ENCODE measurements at places on chromosomes 1 and 21.

DNA sequence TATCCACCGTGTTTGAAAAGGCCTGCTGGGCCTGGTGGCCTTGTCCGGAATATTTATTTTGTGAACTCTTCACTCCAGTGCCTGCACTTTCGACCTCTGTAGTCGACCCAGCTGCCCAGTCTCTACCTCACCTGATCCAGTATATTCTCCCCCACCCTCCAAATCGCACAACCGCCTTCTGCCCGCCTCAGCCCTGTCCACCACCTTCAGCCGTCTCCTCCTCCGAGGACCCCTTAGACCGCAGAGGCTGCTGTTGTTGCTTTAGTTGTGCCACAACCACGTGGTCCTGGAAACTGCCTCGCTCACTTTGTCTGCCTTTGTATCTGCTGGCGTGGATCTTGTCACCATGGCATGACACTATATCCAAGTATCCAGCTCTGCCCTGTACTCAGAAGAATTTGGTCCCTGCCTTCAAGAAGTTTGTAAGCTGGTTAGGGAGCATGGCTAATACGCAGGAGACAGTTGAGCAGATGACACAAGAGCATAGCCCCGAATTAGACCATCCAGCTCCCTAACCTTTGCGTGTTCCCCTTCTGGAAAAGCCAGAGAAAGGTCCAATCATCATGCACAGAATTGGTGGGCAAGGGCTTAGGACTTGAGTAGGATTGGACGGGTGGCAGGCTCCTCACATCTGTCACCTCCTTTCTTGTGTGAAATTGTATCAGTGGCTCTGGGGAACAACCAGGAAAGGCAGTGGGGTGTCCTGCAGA is 1.5 kb downstream of the PHGDH start:
- no peak for DNase-seq

GRCh38 chr1:156616463-156616862 is 2.8 kb upstream of the HAPLN2 start:
- DNase-seq = peak; percentile 47

- no peak for DNase-seq
Observed at GRCh38 chr1:29706936-29707335, 470.6 kb downstream of the PTPRU start.

- peak; percentile 79 for DNase-seq
Observed at GRCh38 chr1:181112071-181112929, 23.8 kb downstream of the IER5 start.

GRCh38 chr1:114290341-114290740 is 136.7 kb upstream of the SYT6 start:
- no peak for DNase-seq

GRCh38 chr1:185741551-185741950 is 7.4 kb downstream of the HMCN1 start:
- no peak for DNase-seq

DNA sequence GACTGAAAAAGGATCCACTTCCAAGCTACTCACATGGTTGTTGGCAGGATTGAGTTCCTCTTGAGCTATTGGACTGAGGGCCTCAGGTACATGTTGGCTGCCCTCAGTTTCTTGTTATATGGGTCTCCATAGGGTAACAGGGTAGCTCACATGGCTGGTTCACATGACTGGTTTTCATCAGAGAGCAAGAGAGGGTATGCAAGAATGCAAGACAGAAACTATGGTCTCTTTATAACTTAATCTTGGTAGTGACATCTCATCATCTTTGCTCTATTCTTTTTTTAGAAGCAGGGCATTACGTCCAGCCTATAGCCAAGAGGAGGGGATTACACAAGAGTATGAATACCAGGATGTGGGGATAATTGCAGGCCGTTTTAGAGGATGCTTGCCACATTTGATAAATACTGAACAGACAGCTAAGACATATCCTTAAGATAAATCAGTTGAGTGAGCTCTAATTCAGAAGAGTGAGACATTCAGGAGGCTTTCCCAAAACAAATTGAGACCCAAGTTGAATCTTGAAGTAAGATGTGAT is 100.2 kb downstream of the HMCN1 start:
- DNase-seq = no peak

DNA sequence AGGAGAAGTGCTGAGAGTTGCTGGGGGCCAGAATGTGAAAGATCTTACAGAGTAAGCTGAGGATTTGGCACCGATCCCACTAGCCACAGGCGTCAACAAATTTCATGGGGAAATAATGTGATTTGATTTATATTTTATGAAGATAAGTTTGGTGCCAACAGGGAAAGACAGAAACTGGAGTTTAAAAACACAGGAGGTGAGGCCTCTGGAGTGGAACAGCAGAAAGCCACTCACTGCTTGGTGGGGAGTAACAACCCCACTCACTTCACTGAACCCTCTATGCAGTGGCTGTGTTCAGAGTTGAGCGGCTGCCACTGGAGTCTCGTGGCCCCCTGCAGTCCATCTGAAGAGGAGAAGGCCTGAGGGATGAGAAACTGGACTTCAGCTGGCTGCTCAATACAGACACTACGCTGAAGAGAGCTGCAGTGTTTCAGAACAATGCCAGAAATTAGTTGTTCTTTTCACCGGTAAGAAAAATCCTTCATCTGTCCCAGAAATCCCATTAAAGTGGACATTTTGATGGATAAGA is 48.0 kb upstream of the RXRG start:
- no peak for DNase-seq

- no peak for DNase-seq
Observed at GRCh38 chr1:99534638-99534930, 111.3 kb upstream of the PALMD start.

DNA sequence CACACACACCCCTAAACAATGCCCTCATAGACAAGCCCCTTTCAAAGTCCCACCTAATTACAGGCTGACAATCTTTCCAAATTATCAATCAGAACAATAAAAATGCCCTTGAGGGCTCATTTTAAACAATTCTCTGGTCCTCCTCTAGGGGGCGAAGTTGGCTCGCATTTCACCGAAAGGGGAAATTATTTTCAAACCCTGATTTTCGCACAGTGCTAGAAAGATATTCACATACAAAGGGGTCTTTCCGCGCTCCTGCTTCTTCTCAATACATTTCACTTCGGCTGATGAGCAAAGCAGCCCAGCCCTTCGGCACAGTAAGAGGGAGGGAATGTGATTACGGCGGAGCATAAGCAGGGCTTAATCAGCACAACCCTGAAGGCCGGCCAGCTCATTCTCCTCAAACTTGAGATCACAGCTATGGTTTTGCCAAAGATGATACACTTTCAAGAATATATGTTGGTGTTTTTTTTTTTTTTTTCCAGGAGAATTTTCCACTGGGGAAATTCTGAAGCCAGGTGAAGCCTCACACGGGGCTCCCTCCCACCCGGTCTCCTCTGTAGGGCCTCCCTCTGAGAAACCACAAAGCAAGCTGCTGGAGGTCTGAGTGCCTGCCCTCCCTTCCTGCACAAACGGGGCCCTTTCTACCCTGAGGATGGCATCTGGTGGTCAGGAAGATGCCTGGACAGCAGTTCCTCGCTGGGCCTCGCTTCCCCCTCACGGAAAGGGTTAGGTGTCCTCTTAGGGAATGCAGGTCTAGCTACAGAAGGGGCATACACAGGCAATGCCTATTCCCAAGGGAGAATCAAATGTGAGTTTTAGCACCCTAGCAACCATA is 66.9 kb downstream of the GNG12 start:
- peak; percentile 65 for DNase-seq

GRCh38 chr1:197200272-197200899 is 53.9 kb upstream of the ASPM start:
- peak; percentile 43 for DNase-seq

- DNase-seq = no peak
Observed at GRCh38 chr1:30242168-30242567, 481.2 kb downstream of the MATN1 start.

- DNase-seq = no peak
Observed at GRCh38 chr1:30325999-30326398, 397.4 kb downstream of the MATN1 start.

DNA sequence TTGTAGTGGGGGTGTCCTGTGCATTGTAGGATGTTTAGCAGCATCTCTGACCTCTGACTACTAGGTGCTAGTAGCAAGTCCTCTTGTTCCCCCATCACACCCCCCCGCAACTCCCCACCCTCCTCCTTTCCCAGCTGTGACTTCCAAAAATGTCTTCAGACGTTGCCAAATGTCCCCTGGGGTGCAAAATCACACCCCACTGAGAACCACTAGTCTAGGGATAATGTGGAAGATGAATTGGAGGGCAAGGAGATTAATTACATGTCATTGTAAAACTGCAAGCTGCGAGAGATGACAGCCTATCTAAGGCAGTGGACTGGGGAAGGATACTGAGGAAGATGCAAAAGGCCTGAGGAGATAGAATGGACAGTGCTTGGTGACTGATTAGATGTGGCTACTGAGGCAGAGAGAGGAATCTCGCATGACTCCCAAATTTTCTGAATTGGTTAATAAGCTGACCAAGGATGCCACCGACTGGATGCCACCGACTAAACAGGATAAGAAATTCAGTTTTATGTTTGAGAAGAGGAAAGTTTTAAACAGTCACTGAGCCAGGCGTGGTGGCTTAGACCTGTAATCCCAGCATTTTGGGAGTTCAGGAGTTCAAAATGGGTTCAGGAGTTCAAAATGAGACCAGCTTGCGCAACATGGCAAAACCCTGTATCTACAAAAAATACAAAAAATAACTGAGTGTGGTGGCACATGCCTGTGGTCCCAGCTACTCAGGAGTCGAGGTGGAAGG is 3.1 kb upstream of the JAK1 start:
- DNase-seq = no peak

GRCh38 chr1:32353886-32354570 is 8.3 kb downstream of the FAM229A start:
- DNase-seq = peak; percentile 17

DNA sequence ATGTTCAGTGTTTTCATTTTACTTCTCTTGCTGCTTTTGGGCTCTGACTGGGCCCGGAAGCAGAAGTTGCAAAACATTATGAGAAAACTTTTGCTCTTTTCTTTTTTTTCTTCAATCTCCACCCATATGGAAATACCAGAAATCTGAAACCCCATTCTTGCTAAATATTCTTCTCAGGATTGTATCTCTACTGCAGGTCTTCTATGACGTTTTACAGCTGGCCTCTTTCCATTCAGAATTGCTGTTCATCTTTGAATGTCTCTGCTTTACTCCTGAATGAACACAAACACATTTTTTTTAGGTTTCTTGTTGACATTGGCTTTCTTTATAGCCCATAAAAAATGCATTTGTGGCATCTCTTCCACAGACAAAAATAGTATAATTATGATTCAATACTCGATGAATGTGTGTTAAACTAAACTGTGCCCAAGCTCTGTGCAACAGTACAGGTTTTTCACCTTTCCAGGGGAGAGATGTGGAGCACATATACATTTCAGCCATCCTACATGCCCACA is 18.8 kb downstream of the PTPRC start:
- no peak for DNase-seq

DNA sequence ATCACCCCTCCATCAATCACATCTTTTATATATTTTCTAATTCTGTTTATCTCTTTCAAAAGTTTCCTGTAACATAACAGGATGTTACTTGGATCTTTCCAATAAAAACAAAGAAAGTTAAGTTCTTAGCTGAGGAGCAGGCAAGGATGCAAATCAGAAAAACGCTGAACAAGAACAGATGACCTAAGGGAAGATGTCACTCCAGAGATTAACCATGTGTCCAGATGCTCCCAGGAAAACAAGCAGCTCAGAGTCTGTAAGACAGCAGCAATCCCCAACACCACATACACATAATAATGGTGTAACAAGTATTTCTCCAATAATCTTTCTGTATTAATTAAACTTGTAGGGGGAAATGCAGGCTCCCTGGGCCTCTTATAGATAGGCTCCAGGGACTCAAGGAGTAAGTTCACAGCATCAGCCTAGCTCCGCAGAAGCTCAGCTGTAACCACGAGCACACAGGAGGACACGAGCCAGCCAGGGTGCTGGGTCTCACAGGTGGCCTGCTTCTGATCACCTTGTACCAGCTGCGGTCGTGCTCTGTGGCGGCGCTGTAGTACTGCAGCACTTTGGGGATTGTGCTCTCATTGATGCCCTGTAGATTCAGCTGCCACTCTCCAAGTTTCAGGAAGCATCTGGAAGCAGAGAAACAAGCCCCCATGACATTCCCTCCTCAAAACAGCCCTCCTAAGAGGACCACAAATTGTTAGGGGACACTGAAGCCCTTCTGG is 33.1 kb upstream of the EXOSC10 start:
- no peak for DNase-seq

- peak; percentile 88 for DNase-seq
Observed at GRCh38 chr1:151311011-151311410, 16.2 kb downstream of the PI4KB start.

DNA sequence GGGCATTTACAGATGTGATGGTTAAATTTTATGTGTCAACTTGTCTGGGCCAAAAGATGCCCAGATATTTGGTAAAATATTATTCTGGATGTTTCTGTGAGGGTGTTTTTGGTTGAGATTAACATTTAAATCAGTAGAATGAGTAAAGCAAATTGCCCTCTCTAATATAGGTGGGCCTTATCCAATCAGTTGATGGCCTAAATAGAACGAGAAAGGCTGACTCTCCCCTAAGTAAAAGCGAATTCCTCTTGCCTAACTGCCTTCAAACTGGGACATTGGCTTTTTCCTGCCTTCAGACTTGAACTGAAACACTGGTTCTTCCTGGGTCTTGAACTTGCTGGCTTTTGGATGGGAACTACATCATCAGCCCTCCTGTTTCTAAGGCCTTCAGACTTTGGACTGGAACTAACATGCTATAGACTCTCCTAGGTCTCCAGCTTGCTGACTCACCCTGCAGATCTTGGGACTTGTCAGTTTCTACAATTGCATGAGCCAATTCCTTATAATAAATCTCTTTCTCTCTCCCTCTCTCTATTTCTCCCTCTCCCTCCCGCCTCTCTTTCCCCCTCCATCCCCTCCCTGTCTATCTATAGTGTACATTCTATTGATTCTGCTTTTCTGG is 10.2 kb upstream of the NAV1 start:
- no peak for DNase-seq

- no peak for DNase-seq
Observed at GRCh38 chr1:160590488-160590887, 11.2 kb upstream of the CD84 start.

- no peak for DNase-seq
Observed at GRCh38 chr1:89203166-89203565, 4.4 kb upstream of the GBP4 start.

DNA sequence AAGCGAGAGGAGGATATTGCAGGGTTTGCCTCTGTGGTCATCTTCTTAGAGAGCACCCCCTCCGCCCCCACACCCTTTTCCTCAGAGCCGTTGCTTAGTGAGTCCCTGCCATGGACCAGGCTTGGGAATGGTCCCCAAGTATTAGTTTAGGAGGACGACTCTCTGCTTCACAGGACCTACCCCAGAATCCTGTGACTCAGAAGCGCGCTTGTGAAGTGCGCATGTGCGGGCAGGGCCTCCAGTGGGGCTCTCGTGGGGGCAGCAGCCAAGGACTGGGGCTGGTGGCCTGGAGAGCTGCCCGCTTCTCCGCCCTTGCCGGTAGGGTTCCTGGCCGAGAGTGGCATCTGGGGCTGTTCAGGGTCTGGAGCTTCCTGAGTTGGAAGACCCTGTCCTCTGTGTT is 37.3 kb upstream of the HMGN1 start:
- peak; percentile 40 for DNase-seq

- no peak for DNase-seq
Observed at GRCh38 chr1:53640701-53641075, 98.3 kb downstream of the GLIS1 start.

Measured in erythroblast (primary cell).